Bronchus fibroblast of lung (primary cell): ENCODE measurements at places on chromosomes 4 and X. TPM values are rescaled to one million over a fixed set of nuclear protein-coding genes. Genes with fewer than 3 reads are reported as not detected.

The NHSL2 gene
- total RNA-seq, result 0.59 and 0.84 TPM in 2 replicates

The TMEM131L gene
- total RNA-seq, result 5.6 and 6.7 TPM in 2 replicates

The PAGE2B gene
- not detected in 2 replicates for total RNA-seq

The BTK gene
- not detected in 2 replicates for total RNA-seq

The ZNF711 gene
- 1.6 and 2.5 TPM in 2 replicates for total RNA-seq

The PASD1 gene
- not detected in 2 replicates for total RNA-seq

The GAGE10 gene
- not detected in 2 replicates for total RNA-seq

The RPS6KA3 gene
- 13.1 and 14.0 TPM in 2 replicates for total RNA-seq

The UGT2B11 gene
- not detected in 2 replicates for total RNA-seq

The SPANXA2 gene
- not detected in 2 replicates for total RNA-seq

The BEX1 gene
- total RNA-seq, result 6.2 and 12.8 TPM in 2 replicates

The TEX13D gene
- not detected in 2 replicates for total RNA-seq

The RTL3 gene
- total RNA-seq, result 0.30 and 0.50 TPM in 2 replicates

The AR gene
- total RNA-seq, result 2.0 and 2.7 TPM in 2 replicates

The TEC gene
- 0.50 and 0.59 TPM in 2 replicates for total RNA-seq

The XG gene
- total RNA-seq, result not detected in 2 replicates

The TRIM75 gene
- total RNA-seq, result not detected in 2 replicates

The LEF1 gene
- 3.7 and 4.2 TPM in 2 replicates for total RNA-seq

The SPIN2A gene
- total RNA-seq, result 0.15 and 0.67 TPM in 2 replicates

The VEGFD gene
- under 0.01 TPM in 1 of 2 replicates, not detected in the other for total RNA-seq

The UGT2B7 gene
- total RNA-seq, result not detected in 2 replicates

The CXCL1 gene
- 6.2 and 7.3 TPM in 2 replicates for total RNA-seq

The TLL1 gene
- under 0.01 and 0.15 TPM in 2 replicates for total RNA-seq

The DIPK2B gene
- not detected in 2 replicates for total RNA-seq

The FMR1NB gene
- not detected in 2 replicates for total RNA-seq

The IDS gene
- total RNA-seq, result 20.4 and 26.1 TPM in 2 replicates

The PLXNB3 gene
- 4.2 and 5.8 TPM in 2 replicates for total RNA-seq

The GPM6B gene
- 9.4 and 13.2 TPM in 2 replicates for total RNA-seq

The TRIM61 gene
- total RNA-seq, result 0.67 and 1.0 TPM in 2 replicates

The TRPC5OS gene
- total RNA-seq, result not detected in 2 replicates

The AMTN gene
- total RNA-seq, result not detected in 2 replicates

The KDM5C gene
- total RNA-seq, result 41.0 and 49.4 TPM in 2 replicates

The CSAG3 gene
- total RNA-seq, result not detected in 2 replicates

The MAGEB16 gene
- not detected in 2 replicates for total RNA-seq

The CTAG1A gene
- not detected in 2 replicates for total RNA-seq

The DRD5 gene
- total RNA-seq, result not detected in 2 replicates

The ZNF674 gene
- 1.7 and 1.8 TPM in 2 replicates for total RNA-seq

The IL21 gene
- not detected in 2 replicates for total RNA-seq

The USP51 gene
- 0.67 and 1.0 TPM in 2 replicates for total RNA-seq

The RIBC1 gene
- 0.15 TPM in 1 of 2 replicates, not detected in the other for total RNA-seq

The EGFL6 gene
- total RNA-seq, result 0.15 and 0.34 TPM in 2 replicates
